Hypothalamus (tissue), 51 donors: ENCODE measurements at places on chromosomes 2 and 18.

GRCh38 chr2:30149976-30150375, 3.2 kb downstream of the YPEL5 start:
- no peak for DNase-seq

DNA sequence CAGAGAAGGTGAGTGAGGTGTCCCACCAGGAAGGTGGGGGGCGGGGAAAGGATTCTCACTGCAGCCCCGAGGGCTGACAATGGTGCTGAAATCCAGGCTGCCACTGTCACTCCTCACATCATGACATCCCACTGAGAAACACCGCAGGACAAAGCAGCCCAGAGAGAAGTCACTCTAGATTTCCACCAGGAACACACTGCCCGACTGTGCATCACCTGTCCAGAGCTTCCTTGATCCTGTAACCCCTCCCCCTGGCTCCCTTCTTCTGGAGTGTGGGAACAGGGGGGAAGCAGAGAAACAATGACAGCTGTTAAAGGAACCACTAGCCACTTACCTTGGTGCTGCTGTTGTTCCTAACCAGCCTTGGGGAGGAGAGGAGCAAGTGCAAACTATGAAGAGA, 69.9 kb downstream of the MRO start:
- no peak for DNase-seq

- DNase-seq = no peak
These were observed 38.7 kb downstream of the FANCL start for GRCh38 chr2:58202404-58202803.

DNA sequence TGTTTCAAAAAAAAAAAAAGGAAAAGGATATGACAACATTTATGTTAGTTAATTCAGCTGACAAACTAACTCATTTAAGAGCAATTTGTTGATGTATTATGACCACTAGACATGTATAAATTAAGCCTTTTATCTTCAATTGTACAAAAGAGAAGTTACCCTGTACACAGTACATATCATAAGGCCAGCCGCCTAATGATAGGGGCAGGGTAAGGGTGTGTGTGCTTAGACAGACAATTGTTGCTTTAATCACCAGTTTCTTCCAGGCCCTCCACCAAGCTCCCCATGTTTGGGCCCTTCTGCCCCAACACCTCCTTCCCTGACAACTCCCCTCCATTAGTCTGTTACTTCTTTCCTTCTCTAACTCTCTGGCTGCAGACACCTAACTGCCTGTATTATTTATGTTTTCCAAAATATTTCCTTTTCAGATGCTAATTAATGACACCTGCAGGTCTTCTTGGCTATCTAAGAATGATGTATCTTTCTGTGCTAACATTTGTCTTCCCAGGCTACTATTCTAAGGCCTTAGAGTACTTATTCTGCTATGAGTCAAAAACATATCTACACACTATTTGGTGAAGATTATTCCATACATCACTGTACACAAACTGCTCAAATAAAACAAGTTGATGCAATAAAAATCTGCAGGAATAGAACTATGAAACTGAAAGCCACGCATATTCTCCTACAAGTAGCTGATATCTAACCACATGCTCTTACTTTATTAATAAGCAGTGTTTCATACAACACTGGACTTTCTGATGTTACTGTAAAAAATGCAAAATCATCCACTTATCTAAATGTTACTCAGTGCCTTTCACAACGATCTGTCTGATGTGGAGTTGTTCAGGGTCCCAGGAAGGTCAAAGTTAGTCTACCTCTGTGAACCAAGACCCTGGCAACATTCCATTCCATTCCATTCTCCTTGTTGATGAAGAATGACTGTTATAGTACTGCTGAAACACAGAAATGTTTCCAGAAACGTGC, 26.4 kb downstream of the TMEM131 start:
- no peak for DNase-seq

- no peak for DNase-seq
These were observed 78.8 kb downstream of the ASAP2 start for GRCh38 chr2:9285385-9285920.
